ENCODE measurements at places on chromosomes 2 and 18. TPM values are rescaled to one million over a fixed set of nuclear protein-coding genes. Genes with fewer than 3 reads are reported as not detected.
A peak's percentile ranks its signal among the peaks of the same experiment; 100 is the strongest.

The ICOS gene
- 0.14 TPM for total RNA-seq

DNA sequence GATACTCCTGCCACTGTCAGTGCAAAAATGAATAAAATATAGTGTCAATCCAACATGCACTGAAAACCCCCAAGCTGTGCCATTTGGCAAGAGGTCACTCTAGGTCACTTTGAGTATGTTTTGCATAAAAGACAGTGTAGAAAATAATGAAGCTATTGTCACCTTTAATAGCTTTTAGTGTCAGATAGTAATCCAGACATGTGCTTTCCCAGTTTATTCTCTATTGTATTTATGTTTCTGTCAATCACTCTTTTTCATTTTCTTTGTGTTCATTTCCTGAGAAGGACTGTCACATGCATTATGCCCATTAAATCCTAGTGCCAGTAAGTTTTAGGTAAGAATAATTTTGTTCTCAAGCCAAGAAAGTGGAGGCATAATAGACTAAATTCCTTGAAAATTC, 1073.9 kb upstream of the CDH2 start:
- no peak for DNase-seq

DNA sequence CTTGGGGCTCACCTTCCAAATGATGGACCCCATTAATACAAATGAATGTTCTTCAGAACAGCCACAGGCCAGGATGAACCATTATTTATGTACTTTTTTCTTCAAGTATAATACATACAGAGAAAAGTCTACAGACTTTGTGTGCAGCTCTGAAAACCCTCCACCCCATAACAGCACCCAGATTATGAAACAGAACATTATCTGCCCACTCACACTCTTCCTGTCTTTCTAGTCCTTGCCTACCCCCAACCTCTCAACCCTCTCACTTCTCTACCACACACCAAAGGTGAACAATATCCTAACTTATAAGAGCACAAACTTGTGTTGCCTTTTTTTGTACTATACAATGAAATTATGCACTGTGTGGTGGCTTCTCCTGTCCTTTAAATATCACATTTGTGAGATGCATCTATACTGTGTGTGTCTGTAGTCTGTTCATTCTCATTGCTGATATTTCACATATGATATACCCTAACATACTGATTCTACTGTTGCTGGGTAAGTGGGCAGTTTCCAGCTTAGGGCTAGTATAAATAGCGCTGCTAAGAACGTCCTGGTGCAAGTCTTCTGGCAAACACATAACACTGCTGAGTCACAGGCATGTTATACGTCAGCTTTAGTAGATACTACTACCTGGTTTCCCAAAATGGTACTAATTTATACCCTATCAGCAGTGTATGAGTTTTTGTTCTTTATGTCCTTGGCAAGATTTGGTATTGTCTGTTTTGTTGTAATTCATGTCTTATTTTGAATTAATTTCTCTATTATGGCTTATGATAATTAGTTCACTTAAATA, 1.0 kb upstream of the NPHP1 start:
- no peak for DNase-seq

DNA sequence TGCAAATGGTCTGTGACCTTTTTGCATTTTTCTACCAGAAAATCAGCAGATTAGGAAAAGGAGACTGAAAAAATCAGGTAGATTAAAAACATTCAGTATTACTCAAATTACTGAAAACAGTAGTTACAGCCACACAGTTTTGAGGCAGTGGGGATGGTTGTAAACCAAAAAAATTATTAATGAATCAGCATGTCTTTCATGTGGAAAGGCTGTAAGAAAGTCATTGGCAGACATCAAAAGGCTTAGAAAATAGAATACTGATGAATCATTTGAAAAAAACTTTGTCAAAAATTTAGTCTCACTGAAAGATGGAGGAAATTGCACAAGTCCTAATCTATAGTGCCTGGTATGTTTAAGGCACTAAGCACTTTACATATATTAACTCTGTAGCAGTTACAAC, 133.9 kb upstream of the GCFC2 start:
- no peak for DNase-seq

The EVX2 gene
- not detected for total RNA-seq

DNA sequence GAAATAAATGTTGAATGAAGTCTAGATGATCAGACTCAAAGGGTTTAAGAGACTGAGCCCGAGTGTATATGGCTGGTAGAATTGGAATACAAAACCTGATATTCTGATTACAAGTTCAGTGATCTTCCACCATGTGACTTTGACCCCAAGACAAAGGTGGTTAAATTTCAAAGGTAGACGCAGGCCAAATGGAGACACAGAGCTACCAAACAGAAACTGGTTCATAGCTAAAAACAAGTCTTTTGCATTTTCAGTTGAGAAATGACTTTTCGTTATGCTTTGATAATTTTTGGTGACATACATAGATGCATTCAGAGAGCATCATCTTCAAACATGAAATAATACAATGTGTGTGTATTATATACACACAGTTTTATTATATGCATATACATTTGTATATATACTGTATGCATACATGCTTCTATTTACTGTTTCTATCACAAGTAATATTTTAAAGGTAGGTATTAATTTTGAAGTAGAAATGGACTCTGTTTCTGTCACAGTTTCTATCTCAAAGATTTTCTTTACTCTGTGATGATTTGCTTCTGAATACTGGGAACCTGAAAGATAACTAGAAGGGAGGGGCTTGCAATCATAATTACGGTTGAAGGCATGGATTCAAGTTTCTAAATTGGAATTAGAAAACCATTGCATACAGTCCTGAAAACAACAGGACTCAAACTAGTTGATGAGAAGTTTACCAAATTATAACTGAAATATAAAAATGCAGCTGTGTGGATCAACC, 142.3 kb downstream of the ABCA12 start:
- DNase-seq: no peak

DNA sequence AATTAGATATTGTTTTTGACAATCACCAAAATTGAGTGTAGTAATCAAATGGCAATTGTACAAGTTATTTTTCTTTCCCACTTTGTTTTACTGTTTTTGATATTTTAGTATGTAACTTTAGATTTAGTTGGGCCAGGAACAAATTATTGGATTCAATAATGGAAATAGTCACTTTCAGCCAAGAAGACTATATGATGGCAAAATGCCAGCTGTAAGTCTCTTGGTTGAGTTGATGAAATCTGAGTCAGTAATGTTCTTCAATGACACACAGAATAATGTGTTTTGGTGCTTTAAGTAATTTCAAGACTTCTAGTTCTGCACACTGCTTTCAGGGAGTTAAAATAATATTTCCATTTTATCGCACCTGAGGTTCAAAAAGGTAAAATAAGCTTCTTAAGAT, 2022.0 kb upstream of the CELF4 start:
- DNase-seq: no peak

DNA sequence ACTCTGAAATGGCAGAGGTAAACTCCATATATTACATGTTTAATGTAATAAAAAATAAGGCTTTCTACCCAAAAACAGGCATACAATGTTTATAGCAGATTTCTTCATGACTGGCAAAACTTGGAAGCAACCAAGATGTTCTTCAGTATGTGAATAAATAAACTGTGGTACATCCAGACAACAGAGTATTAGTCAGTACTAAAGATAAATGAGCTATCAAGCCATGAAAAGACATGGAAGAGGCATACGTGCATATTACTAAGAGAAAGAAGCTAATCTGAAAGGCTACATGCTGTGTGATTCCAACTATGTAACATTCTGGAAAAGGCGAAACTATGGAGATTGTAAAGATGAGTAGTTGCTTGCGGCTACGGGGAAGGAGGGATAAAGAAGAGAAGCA, 97.4 kb downstream of the OSR1 start:
- DNase-seq: no peak

- DNase-seq: no peak
Measured at GRCh38 chr2:210009126-210009525, 6.7 kb downstream of the RPE start.

GRCh38 chr2:44615950-44616518, 254.3 kb downstream of the CAMKMT start:
- no peak for DNase-seq

The GPBAR1 gene
- total RNA-seq: not detected

GRCh38 chr18:37684590-37684989, 119.0 kb upstream of the CELF4 start:
- DNase-seq: no peak

The SALL3 gene
- total RNA-seq: not detected

DNA sequence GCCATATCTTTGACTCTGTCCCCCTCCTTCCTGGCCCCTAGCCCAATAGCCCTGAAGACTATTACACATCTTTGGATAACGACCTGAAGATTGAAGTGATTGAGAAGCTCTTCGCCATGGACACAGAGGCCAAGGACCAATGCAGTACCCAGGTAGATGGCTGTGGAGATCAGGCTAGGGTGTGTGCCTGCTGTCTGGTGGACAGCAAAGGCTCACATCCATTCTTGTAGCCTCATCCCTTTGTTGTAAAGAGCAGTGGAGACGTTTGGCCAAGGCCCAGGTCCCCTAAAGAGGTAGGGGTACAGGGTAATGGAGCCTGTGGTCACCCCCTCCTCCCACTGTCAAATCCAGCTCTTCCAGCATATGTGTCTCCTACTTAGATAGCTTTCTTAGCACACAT, 81.4 kb downstream of the EPAS1 start:
- peak; percentile 13 for DNase-seq

DNA sequence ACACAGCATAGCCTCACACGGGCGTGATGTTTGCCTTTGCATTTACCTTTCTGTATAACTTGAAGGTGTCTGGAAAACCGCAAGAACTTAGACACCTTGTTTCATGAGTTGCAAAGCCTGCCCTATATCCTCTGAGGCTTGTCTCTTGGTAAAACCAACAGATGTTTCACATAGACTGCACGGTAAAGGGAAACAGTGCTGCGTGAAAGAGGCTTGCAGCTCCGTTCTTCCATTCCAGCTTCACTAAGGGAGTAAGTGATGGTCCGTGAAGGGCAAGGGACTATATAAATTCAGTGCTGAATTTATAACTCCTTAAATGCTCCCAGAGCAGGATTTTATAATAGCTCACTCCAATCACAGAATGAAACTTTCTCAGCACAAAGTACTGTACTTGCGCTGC, 360.5 kb downstream of the SOX11 start:
- no peak for DNase-seq

DNA sequence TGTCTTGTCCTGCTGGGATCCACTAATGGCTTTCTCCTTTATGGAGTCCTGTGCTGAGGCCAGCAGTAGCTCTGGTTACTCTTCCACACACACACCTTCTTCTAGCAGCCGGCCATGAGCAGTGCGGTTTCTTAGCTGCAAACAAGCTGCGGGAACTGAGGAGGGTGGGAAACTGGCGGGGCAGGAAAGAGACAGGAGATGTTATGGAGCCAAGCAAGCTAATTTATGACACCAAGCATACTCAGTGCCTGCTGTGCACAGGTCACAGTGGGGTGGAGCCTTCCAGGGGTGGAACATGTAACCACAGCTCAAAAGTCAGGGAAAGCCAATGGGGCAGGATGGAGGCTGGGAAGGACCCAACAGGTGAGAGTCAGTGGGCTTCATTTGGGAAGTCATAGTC, 180.8 kb downstream of the FAM210A start:
- no peak for DNase-seq

DNA sequence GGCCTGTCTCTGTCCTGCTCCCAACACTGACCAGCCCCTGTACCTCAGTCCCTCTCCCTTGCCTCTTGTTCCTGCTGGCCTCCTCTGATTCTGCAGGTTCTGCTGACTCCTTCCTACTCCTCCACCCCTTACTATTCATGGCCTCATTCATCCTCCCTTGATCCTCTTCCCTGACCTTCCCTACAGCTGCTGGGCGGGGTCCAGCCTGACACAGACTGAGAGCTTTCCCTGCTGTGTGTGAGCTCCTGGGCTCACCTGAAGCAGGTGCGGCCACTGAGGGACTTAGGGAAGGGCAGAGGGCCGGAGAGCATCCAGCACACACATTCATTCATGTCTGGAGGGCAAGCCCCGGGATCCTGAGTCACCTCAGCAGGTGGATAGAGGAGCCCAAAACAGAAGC, 185.6 kb downstream of the CTIF start:
- DNase-seq: no peak

- no peak for DNase-seq
Measured at GRCh38 chr2:128264881-128265607, 53.6 kb downstream of the HS6ST1 start.

DNA sequence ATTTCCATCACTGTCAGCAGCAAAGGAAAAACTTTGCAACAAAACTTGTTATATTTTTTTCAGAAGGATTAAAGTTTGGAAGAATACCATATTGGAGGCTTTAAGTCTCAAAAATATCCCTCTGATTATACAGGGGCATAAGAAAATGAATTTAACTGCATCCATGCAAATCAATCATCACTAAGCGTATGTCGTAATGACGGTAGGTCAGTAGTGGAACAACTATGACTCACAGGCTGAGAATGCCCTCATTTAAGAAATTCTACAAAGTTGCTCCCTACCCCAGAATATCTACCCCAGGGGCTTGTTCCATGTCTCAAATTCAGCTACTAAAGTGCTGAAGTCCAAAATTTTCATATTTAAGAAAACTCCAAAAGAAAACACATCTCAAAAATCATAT, 12.5 kb upstream of the NAB1 start:
- DNase-seq: no peak

DNA sequence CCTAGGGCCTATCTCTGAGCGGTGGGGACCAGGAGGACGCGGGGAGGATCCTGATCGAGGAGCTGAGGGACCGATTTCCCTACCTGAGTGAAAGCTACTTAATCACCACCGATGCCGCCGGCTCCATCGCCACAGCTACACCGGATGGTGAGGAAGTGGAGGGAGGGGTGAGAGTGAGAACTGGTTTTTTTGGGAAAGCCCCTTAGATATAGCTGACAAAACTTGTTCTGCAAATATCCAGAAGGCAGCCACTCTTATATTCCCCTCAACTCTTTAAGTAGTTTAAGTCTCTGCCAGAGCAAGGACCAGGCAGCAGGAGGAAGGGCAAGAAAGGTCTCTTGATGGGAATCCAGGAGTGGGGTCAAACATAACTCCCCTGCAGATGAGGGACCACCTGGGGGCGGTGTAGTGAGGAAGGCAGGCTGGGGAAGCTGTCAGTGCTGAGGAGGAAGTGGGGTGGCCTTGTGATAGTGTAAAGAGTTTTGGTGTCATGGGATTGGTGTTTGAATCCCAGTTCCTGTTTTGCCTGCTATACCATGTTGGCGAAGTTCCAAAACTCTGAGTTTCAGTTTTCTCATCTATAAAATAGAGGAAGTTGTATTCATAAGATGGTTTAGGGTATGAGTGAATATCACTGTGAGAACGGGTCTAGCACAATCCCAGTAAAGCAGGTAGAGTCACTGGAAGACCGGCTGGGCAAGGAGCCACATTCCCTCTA, 3.4 kb downstream of the NAGK start:
- no peak for DNase-seq

- DNase-seq: no peak
Measured at GRCh38 chr18:35172451-35173035, 68.3 kb upstream of the ZNF397 start.

The ALLC gene
- not detected for total RNA-seq

GRCh38 chr2:168895771-168896170, 5.3 kb upstream of the G6PC2 start:
- DNase-seq: no peak

DNA sequence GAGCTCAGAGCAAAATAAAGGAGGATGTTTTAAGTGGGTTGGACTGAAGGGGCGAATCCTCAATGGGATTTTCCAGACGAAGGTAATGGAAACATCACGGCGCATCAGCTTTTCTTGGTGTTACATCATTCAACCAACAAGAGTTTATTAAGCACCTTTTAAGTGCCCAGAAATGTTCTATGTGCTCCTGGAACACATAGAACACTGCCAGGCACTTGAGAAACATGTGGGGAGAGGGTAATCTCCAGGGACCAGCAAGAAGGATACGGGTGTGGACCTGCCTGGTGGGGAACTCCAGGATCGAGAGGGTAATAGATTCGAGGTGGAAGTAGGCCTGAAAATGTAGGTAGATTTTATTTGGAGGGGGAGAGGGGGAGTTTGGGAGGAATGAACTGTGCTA, 168.6 kb downstream of the PRKCE start:
- DNase-seq: no peak
